Stimulated activated CD4-positive, alpha-beta T cell treated with anti-CD3 and anti-CD28 coated beads, Interleukin-4, amount 100 ng/mL, for 24 hours (primary cell): ENCODE measurements at places on chromosomes 2 and 18.

GRCh38 chr18:55430026-55430425, 158.0 kb downstream of the TCF4 start:
- DNase-seq, result no peak

DNA sequence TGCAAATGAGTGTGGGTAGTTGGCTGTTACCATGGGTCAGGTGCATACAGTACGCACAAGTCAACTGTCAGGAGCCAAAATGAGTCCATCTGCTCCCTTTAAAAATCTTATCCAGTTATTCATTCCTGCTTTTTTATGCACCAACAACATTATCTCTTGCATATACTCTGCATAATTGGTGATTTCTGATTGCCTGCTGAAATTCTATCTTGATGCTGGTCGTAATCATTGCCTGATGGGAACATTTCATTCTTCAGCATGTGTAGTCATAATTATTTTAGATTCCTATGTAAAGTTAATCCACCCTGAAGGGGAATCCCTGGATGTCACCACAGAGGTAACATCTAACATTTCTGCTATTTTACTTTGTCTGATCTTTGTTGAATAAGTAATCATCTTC, 102.2 kb upstream of the RND3 start:
- no peak for DNase-seq

- no peak for DNase-seq
These were observed 20.5 kb downstream of the SLC25A52 start for GRCh38 chr18:31740180-31740579.

- no peak for DNase-seq
These were observed 295.6 kb downstream of the KIAA1328 start for GRCh38 chr18:37124516-37124915.

DNA sequence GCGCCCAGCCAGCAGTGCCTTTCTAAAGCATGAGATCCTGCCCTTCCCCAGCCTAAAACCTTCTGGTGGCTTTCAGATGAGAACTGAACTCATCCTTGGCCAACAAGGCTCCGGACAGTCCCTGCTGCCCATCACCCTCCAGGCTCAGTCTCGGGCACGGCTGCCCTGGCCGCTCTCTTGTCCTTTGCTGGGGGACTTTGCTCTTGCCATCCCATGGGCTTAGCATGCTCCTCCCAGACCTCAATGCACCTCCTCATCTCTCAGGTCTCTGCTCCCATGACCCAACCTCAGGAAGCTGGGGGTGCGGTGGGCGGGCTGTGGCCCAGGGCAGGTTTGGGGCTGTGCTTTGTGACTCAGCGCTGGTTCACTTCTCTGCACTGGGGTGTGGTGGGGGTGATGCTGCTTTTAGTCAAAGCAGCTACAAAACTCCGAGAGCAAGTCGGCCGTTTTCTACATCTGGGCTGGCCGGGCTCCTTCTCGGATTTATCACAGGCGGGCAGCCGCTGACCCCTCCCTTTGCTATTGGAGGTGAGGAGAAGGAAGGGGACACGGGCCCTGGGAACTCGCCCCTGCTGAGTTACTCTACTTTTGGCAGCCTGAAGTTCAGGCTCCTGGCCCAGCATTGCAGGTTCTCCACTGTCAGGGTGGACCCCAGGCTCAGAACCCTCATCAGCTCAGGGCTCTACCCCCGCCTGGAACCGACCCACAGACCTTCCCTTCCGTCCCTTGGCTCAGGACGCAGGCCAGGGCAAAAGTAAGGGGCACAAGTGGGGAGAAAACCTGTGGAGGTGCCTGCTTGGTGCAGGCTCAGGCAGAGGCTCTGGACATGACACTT, 90.6 kb upstream of the TAF1B start:
- peak; percentile 91 for DNase-seq

- DNase-seq, result no peak
These were observed 62.7 kb upstream of the REV1 start for GRCh38 chr2:99552529-99552928.

DNA sequence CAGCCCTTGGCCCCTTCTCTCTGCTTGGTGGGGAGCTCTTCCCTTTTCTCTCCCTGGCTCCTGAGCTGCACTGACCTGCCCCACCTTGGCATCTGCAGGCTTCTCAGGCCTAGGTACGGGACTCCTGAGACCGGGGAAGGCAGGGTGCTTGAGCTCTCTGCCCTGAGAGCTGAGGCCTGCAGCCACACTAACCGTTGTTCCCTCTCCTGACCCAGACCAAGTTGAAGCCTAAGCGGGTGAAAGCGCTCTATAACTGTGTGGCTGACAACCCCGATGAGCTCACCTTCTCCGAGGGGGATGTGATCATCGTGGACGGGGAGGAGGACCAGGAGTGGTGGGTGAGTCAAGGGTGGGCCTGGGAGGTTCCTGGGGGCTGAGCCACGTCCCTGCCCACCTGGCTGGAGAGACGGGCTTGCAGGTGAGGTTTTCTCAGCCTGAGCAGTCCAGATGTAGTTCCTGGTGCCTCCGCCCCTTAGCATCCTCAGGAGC, 22.2 kb downstream of the ITGB1BP1 start:
- DNase-seq, result no peak

DNA sequence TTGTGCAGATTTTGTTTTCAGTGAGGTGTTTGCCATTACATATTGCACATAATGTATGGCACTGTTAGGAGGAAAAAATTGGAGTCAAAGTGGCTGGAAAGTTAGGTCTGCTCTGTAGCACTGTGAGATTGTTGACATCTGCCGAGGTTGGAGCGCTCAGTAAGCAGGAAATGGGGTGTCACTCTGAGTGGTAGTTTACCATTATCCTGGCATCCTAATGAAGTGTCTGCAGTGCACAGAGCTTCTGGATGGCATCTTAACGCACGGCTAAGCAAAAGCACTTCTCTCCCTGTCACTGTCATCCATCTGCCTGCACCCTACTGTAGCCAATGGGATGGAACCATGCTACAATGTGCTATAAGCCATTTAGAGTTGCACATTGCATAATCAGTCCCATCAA, 561.9 kb downstream of the ARHGAP15 start:
- no peak for DNase-seq

DNA sequence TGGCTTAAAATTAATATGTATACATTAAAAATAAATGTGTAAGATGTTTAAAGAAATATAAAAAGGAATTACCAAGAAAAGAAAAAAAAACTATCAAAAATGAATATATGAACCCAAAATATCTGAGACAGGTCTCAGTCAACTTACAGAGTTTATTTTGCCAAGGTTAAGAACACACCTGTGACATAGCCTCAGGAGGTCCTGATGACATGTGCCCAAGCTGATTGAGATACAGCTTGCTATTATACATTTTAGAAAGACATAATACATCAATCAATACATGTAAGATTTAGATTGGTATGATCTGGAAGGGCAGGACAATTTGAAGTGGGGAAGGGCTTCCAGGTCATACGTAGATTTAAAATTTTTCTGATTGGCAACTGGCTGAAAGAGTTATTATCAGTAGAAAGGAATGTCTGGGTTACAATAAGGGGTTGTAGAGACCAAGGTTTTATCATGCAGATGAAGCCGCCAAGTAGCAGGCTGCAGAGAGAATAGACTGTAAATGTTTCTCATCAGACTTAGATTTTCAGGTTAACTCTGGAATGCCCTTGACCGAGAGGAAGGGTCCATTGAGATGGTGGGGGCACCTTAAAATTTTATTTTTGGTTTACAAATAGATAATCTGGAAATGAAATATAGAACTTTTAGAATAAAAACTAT, 74.7 kb downstream of the EXOC6B start:
- no peak for DNase-seq

GRCh38 chr2:229378386-229378785, 107.3 kb upstream of the PID1 start:
- no peak for DNase-seq

DNA sequence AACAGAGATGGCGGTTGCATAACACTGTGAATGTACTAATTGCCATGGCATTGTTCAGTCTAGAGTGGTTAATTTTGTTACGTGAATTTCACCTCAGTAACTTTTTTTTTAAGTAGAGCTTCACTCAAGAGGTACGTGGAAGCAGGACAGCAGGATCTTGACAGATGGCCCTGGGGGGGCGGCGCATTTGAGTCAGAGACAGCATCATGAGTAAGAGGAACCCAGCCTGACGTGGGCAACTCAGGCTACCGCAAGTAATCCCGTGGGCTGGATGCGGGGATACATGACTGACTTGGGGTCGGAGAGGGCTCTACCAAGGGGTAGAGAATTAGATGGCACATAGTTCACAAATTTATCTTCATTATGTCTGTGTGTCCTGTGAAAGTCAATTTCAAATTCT, 38.1 kb upstream of the DAPL1 start:
- no peak for DNase-seq

- no peak for DNase-seq
These were observed 136.2 kb upstream of the KCNH7 start for GRCh38 chr2:162974771-162975170.

DNA sequence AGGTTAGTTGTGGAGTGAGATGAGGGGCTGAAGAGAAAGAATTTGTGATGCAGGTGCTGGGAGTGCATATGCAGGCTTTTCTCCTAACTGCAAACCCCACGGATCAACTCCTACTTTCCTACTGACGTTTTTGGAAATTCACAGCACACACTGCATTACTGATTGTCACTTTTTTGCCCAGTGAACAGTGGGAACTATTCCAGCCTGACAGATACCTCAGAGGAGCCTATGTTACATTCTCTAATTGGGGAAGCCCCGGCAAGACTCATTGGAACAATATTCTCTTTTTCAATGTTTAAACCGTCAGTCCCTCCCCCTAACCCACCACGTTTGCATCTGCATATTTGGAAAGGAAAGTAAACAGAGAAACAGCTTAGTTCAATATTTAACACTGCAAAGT, 126.2 kb downstream of the DPP4 start:
- no peak for DNase-seq

GRCh38 chr2:232146294-232146693, 184.8 kb downstream of the DIS3L2 start:
- DNase-seq, result no peak

GRCh38 chr2:173254659-173255058, 100.0 kb upstream of the CDCA7 start:
- DNase-seq, result no peak

DNA sequence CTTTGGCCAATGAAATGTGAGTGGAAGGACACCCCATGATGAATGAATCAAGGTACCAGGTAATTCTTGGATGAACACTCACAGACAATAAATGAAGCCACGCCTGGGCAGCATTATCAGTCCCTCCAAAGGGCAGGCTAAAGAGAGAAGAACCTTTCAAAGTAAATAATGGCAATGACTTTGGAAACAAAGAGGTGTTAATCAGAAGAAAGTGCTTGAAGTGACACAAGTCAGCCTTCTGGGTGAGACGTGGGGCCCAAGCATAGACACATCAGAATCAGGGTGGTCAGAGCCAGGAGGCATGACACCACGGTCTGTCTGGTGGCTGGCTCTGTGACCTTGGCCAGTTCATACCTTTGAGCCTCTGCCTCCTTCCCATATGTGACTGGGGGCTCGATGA, 103.3 kb downstream of the POLR1A start:
- no peak for DNase-seq

DNA sequence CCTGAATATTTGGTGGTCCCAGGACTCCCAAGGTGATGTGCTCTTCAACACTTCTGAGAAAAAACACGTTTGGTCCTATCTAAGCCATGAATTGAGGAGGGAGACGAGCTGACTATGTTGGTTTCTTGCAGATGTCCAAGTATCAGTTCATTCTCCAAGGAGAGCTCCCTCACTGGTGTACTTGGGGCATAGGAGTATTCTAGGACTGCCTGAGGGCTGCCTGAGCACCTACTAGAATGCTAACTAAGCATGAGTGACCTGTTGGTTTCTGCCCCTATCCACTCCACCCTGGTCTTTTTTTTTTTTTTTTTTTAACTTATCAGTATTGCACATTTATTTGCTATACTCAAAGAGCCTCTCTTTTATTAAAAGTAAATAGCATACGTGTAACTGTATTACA, 200.5 kb upstream of the FANCL start:
- no peak for DNase-seq

DNA sequence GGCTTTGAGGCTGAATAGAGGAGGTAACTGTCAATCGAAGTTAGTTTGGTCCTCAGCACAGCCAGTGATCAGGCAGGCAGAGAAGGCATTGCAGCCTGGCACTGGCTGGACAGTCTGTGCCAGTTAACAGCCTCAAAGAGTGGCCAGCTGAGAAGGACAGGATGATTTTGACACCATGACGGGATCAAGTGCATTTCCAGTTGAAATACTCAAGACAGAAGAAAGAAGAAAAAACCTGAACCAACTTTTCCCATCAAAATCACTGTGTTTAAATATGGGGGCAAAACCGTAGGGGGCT, 96.7 kb upstream of the ZCCHC2 start:
- DNase-seq, result no peak

DNA sequence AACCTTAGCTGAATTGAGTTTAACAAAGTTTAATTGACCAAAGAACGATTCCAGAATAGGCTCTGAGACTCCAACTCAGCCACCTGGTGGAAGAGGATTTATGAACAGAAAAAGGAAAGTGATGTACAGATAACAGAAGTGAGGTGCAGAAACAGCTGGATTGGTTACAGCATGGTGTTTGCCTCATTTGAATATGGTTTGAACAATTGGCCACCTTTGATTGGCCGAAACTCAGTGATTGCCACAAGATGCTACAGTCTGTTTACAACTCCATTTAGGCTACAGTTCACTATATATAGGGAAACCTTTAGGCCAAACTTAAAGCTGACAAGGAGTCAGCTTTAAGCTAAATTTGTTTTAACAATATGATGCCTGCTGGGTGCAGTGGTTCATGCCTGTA, 28.1 kb upstream of the SLC35G4 start:
- DNase-seq, result no peak

DNA sequence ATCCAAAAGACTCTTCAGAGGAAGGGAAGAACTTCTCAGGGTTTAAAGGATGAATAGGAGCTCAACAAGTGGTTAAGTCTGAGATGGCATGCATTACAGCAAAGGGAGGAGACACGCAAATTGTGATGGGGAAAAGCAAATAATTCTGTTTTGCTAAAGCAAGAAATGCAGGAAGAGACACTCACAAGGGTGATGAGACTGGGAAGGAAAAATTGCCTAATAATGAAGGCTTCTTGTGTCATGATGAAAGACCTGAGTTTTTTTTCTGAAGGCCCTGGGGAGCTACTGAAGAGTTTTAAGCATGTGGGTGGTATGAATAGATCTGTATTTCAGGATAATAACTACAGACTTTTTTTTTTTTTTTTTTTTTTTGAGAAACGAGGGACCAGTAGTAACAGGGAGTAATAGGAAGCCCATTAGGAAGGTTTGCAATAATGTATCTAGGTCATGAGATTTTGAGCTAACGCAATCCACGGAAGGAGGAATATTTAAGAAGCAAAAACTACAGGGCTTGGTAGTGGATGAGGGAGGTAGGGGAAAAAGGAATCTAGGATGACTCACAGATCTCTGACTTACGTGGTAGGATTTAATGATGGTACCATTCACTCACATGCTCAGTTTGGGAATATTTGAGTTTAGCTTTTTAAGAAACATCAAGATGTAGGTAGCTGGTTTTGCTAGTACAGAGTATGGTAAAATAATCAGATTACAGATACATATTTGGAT, 16.0 kb upstream of the SERPINB3 start:
- no peak for DNase-seq

- no peak for DNase-seq
These were observed 209.2 kb downstream of the MYCN start for GRCh38 chr2:16149349-16150243.

GRCh38 chr2:119126650-119127049, 31.9 kb downstream of the C1QL2 start:
- DNase-seq, result peak; percentile 15
